Stimulated activated CD4-positive, alpha-beta T cell treated with anti-CD3 and anti-CD28 coated beads, Interleukin-4, amount 100 ng/mL, for 48 hours (primary cell): ENCODE measurements at places on chromosomes 16 and 17.

DNA sequence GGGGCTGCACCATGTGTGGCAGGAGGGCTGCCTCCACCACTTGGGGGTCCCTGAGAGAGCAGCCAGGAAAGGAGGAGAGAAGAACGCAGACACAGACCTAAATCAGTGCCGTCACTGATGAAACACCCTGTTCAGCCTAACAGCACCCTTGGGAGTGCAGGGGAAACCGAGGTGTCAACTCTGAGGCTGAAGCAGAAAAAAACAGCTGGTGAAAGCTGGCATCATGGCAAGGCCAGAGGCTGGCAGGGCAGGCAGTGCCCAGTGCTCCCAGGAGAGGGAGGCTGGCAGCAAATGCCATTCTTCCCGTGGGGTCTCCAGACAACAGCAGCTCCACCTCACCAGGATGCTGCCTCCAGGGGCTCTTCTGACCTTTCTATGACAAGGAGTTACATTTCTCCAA is 23.1 kb downstream of the SPHK1 start:
- DNase-seq = no peak

DNA sequence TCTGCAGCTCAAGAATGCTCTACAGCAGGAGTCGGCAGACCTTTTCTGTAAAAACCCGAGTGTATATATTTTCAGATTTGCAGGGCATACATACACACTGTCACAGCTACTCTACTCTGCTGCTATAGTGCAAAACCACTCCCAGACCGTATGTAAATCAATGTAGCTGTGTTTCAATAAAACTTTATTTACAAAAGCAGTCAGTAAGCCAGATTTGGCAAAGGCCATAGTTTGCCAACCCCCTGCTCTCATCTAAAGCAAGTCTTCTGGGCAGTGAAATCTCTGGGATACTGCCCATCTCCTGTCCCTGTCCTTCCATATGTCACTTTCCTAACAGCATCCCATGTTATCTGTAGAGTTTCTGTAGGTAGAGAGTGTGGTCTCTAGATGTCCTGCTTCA is 57.2 kb upstream of the GSG1L start:
- no peak for DNase-seq

DNA sequence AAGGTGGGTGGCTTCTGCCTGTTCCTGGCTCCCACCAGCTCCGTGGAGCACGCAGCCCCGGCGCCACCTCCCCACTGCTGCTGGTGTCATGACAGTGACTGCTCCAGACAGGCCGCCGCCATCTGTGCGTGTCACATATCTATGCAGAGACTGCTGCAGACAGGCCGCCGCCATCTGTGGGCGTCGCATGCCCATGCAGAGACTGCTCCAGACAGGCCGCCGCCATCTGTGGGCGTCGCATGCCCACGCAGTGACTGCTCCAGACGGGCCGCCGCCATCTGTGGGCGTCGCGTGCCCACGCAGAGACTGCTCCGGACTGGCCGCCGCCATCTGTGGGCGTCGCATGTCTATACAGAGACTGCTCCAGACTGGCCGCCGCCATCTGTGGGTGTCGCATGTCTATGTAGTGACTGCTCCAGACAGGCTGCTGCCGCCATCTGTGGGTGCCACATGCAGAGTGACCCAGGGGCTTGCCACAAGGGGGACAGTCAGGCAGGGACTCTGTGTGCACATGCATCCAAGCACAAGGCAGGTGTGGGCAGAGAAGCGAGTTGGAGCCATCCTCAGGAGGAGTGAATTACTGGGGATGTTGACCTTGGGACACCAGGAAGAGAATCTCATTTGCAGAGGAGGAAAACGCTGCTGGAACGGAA is 3.3 kb upstream of the FN3KRP start:
- no peak for DNase-seq

DNA sequence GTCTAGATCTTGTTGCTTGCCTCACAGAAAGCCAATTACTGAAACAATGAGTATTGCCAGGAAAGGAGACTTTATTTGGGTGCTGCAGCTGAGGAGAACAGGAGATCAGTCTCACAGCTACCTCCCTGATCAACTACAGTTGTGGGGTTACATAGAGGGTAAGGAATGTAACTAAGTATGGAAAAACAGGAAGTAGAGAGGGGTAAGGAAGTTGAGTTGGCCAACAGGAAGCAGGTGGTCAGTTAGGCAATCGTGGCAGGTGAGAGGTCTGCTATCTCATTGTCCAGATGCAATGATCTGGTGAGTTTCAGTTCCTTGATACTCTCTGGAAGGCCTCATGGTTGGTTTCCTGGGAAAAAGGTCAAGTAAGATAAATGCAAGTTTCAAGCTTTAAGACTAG is 333.1 kb upstream of the GOT2 start:
- DNase-seq = no peak

GRCh38 chr17:7260651-7261378 is 1.5 kb downstream of the CLDN7 start:
- DNase-seq = no peak

DNA sequence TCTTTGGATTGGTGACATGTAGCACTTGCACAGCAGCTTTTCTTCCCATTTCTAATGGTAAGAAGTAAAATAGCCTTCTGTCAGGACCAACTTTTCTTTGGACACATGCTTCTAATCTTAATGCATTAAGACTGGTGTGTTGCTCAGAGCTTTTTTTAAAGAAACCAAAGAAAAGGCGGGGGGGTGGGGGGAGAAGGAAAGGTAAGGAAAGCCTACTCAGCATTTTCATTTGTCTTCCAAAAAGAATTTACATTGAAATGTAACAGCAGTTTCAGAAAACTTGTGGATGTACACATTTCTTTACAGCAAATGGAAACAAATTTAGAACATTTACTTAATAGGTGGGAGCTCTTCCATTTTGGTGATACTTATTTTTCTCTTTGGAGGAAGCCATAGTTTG is 49.6 kb downstream of the NLK start:
- DNase-seq = no peak

DNA sequence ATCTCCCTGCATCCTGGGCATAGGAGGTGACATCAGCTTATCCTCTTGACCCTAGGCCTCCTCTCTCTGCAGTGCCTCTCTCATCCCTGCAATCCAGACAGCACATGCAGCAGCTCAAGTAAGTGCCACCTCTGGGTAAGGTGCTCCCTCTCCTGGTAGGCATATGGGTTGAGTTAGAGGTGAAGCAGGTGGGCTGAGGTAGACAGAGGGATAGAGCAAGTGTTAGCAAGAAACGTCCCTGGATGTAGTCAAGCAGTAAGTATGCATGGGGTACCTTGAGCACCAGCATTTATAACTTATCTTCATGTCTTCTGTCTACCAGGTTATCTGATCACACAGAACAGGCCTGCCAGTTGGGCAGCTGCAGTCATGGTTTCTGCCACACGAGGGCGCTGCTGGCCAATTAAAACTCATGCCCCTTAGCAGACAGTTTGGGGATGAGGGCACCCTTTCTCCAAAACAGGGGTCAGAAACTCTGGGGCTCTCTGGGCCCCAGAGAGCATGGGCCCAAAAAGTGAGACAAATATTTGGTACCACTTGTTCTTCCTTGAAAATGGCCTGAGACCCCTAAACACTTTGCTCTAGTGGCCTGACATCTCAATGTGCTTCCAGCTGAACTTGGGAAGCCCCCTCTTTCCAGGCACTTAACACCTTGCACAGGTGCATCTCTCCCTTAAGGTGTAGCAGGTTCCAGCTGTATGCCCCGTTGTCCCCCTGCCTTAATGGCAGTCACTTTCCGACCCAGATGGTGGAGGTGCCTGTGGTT is 59.8 kb downstream of the NEUROD2 start:
- DNase-seq = peak; percentile 47

DNA sequence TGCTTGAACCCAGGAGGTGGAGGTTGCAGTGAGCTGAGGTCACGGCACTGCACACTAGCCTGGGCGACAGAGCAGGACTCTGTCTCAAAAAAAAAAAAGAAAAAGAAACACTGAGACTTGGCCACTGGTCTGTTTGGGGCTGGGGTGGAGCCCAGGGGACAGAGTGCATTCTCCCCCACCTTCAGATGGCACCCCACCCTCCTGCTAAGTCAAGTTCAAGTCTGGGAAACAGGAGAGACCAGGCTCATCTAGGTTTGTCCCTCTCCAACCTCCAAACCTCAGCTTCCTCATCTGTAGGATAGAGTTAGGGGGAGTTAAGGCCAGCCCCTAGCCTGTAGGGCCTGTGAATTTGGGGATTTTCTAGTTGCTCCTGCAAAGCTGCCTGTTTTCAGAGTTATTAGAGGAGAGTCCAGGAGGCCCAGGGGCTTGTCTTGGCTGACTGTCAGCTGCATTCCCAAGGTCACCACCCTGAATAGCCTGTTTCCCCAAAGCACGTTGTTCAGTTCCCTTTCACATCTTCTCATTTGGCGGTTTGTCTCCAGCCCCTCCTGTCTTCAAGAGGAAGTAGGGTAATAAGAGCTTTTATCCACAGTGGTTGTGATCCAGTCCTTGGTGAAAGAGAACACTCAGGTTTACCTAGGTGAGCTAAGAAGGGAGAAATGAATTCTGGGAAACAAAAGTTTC is 2.2 kb downstream of the MT3 start:
- no peak for DNase-seq

DNA sequence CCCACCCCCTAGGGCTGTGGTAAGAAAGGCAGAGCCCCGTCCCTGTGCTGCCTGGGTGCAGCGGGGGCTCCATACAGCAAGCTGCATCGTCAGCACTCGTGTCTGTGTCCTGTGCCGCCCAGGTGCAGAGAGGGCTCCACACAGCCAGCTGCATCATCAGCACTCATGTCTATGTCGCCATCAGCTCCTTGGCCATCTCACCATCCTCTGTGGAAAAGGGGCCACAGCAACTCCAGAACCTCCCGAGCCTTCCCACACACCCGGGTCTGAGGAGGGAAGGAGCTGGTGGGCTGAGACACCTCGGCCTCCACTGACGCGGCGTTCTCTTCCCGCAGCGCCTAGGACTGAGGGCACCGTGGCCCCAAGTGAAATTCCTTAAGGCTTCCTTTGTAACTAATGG is 72.9 kb upstream of the CHMP6 start:
- DNase-seq = no peak

GRCh38 chr17:61009663-61010062 is 332.0 kb downstream of the BCAS3 start:
- no peak for DNase-seq

- no peak for DNase-seq
Observed at GRCh38 chr17:29368926-29369325, 21.2 kb upstream of the TAOK1 start.

DNA sequence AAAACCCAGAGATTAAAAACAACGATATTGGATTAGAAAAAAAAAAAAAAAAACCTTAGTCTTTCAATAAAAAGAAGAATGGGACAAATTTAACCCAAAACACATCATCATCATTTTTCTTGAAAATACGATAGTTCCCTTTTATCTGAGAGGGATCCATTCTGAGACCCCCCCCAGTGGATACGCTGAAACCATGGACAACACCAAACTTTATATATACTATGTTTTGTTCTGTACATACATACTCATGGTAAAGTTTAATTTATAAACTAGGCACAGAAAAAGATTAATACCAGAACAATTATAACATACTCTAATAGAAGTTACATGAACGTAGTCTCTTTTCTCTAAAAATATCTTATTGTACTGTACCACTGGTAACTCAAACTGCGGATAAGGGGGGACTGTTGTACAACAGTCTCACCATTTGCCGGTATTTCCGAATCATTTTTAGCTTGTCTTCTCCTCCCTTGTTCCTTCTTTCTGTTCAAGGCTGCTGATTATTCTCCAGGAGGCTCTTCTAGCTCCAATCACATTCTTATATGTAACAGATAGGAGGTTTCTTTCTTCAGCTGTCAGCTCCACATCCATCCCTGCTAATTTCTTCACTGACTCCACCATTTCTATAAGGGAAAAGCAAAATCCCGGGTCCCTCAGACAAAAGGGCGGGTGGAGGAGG is 37.0 kb downstream of the RNF135 start:
- no peak for DNase-seq

DNA sequence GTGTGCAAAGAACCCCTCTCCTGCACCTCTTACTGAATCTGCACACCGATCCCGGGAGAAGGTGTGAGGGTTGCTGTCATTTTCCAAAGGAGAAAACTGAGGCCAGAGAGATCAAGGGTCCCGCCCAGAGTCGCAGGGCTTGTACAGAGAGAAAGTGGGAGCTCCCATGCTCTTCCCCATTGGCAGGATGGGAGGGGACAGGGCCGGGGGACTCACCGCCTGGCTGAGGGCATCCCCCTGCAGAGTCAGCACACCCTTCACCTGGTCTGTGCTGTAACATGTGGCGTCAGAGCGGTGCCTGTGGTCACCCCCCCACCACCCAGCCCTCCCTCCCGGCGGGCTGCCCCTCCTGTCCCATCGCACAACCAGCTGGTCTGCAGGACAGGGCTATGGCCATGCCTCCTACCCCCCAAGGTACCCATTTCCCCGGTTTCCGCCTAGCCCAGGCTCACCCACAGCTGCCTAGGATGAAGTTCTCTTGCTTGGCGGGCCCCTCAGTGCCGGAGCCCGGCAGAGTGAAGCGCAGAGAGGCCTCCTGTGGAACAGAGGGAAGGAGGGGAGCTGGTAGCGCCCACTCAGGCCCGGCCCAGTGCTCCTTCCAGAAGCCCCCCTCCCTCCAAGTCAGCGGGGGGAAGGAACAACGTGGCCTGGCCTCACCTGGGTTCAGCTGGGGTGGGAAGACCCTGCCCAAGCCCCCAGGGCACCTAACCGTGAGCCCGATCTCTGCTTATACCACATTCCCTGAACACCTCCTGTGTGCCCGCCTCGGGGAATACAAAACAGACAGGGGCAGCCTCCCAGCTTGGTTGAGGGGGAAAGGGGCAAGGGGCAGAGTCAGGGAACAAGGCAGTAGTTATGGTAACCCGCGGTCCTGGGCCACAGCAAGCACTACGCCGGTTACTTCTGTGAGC is 1.1 kb downstream of the ROGDI start:
- DNase-seq = no peak

DNA sequence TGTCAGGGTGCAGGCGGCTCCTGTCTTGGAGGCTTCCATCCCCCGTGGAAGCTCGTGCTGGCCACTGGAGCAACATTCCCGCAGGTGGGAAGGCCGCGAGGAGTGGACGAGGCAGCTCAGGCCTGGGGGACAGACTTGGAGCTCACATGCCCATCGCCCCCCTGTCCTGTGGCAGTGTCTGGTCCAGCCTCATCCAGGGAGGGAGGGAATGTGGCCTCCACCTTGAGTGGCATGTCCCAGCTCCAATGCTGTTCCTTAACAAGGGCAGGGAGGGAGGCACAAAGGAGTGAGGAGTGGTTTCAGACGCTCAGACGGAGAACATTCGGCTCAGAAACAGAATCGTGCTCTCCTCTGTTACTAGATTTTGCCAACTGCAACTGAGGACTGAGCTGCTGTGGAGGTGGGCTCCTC is 159.4 kb upstream of the CHMP6 start:
- no peak for DNase-seq

- DNase-seq = no peak
Observed at GRCh38 chr17:39212195-39212810, 12.2 kb downstream of the RPL19 start.

- DNase-seq = no peak
Observed at GRCh38 chr17:42751628-42752027, 6.8 kb upstream of the EZH1 start.

- DNase-seq = no peak
Observed at GRCh38 chr17:16361874-16362273, 8.6 kb upstream of the CENPV start.

DNA sequence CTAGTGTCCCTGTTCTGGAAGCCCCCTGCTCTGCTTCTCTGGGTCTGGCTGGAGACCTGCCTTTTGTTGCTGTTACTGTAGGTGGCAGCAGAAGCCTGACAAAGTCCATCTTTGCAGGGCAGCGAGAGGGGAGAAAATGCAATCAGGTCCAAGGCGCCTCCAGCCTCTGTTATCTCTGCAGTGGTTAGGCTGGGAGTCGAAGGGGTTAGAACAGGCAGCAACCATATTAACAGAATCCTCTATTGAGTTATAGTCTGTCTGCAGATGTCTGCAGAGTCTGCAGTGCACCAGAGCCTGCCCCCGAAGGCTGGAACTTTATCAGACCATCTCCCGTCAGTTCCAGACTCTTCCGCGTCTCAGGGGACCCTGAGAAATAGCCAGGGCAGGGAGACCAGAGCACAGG is 404.9 kb upstream of the EEF2KMT start:
- no peak for DNase-seq
